ENCODE measurements at places on chromosomes 11 and 22. TPM values are rescaled to one million over a fixed set of nuclear protein-coding genes. Genes with fewer than 3 reads are reported as not detected.

DNA sequence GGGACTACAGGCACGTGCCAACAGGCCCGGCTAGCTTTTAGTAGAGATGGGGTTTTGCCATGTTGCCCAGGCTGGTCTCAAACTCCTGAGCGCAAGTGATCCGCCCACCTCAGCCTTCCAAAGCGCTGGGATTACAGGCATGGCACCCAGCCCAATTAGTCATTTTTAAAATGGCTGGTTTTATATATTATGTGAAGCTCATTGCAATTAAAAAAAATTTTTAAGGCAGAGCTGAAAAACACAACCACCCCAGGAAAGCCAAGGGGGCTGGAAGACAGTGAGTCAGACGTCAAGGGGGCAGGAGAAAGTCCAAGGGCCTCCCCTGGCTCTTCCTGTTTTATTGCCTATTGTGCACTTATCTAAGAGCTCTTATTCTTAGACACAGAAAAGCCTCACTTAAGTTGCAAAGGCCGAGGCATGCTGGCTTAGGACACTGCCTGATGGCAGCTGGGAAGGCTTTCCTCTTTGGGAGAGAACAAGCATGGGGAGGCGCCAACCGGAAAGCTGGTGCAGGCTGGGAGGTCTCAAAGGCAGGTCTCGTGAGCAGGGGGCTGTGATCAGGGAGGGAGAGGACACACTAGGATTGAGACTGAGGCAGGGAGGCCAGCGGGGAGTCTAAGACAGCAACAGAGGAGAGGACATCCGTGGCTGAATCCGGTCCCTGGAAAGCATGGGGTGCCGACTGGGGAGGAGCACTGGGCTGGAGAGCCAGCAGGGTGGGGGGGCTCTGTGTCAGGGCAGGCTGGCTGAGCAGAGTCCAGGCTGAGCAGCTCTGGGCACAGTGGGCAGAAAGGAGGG lies 11.1 kb upstream of the OSM start:
- DNase-seq: no peak

DNA sequence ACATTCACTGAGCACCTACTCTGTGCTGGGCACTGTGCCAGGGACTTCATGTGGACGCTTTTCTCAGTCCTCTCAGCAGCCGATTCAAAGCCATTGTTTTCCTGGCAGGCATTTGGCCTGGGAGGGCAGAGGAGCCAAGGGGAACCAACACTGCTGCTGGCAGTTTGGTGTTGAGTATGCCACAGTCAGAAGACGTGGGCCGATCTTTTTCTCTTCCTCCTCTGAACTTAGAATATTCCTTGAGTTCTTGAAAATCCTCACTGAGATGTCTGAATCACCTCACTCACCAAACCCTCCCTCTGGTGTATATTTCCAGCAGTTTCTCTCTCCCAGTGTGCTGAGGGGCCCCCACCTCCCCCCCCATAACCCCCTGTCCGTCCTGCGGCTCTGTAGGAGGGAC lies 114.5 kb upstream of the CRYBB3 start:
- no peak for DNase-seq

GRCh38 chr11:1983601-1983961 lies 14.1 kb downstream of the H19 start:
- no peak for DNase-seq

DNA sequence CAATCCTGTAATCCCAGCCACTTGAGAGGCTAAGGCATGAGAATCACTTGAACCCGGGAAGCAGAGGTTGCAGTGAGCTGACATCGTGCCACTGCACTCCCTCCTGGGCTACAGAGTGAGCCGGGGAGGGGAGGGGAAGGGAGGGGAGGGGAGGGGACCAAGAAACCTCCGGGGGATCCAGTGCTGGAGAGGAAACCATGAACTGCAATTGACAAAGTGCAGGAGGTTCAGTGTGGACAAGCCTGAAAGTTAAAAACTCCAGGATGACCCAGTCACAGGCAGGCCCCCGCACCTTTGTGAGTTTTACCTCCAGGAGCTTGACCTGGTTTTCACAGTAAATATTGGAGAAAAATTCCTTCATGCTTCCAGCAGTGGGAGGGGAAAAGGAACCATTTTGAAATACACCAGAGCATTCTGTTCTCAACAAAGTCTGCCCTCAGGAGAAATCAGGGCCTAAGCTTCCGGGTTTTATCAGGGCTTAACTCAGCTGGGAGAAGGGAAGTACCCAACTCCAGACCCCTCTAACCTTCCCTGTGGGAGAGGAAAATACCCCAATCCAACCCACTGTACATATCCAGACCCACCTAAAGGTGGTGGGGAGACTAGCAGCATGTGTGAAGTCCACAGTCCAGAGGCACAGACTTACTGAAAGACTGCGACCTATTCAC lies 15.5 kb upstream of the ZFTA start:
- no peak for DNase-seq

DNA sequence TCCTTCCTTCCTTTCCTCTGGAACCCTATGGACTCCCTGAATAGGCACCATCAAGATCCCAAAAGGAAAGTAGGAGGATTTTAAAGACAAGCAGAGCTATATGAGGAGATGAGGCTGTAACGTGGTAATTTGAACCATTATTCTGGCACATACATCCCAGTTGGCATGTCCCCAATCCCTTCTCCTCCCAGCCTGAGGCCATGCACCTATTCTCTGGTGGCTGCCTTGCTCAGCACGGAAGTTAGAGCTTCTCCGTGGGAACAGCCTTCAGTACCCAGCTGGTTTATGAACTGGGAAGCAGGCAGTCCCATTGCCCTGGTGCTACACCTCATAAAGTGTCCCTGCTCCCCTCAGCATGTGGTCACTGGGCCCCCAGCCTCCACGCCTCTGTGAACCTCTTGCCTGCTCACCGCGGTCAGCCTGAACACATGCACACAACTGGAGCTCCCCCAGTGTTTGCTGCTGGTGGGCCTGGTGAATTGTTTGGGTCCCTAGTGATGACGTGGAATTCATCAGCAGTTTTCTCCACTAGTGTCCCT lies 139.9 kb upstream of the PLET1 start:
- no peak for DNase-seq

GRCh38 chr11:132030896-132031295 lies 660.5 kb downstream of the NTM start:
- no peak for DNase-seq

DNA sequence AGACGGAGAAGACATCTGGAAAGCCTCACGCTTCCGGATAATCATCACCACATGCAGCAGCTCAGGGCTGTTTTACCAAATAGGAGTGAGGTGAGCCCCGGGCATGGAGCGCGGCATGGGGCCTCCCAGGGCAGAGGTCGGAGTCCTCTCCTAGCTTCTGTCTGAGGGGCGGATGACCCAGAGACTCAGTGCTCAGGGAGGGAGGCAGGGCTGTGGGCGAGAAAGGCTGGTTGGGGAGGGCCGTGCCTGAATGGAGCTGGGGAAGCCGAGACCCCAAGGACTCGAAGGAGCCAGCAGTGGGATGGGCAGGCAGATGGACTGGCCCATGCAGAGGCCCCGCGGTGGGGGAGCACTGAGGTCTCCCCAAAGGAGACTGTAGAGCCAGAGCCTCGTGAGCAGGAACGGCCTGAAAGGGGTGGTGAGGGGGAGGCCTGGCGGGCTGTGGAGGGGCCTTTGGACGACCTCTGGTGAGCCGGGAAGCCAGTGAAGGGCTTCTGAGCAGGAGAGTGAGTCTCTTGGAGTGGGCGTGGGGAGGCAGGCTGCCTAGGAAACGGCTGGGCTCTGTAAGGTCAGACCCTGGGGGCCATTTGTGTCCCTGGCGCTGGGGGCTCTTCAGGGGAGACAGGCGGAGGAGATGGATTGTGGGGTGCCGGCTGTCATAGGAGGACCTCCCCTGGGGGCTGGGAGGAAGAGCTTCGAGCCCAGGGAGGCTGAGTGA lies 24.7 kb upstream of the PANX2 start:
- DNase-seq: no peak

DNA sequence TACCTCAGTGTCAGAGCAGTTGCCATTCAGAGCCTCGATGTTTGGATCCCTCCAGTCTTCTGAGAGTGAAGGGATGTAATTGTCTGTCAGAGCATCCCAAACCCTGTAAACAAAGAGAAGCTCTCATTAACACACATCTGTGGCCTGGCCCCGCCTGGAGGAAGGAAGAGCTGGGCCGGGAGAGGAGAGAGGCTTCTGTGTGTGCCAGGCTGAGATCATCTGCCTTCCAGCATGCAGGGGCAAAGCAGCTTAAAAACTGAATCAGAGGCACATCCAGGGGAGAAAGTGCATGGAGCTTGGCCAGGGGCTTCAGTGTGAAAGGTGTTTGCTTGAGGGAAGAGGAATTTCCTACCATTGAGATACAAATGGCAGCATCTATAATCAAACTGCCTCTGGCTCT lies 14.5 kb downstream of the FEZ1 start:
- no peak for DNase-seq

- no peak for DNase-seq
Observed at GRCh38 chr11:11318961-11319360, 34.1 kb downstream of the CSNK2A3 start.

DNA sequence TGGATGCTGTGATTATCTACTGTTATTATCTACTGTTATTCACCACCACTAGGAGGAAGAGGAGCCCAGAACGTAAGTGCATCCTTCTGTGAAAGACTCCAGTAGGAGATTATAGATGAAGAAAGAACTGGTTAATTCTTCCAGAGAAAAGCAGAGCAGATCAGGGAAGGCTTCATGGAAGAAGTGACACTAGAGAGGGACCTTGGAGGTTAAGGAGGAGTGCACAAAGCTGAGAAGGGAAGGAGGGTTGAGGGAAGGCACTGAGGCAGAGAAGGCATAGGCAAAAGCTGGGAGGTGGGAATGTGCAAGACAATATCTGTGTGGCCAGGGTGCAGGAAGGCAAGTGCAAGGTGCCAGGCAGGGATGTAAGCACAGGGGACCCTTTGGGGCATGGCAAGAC lies 13.5 kb downstream of the CRYBB1 start:
- no peak for DNase-seq

- DNase-seq: no peak
Observed at GRCh38 chr11:92892802-92893684, 76.4 kb upstream of the MTNR1B start.

DNA sequence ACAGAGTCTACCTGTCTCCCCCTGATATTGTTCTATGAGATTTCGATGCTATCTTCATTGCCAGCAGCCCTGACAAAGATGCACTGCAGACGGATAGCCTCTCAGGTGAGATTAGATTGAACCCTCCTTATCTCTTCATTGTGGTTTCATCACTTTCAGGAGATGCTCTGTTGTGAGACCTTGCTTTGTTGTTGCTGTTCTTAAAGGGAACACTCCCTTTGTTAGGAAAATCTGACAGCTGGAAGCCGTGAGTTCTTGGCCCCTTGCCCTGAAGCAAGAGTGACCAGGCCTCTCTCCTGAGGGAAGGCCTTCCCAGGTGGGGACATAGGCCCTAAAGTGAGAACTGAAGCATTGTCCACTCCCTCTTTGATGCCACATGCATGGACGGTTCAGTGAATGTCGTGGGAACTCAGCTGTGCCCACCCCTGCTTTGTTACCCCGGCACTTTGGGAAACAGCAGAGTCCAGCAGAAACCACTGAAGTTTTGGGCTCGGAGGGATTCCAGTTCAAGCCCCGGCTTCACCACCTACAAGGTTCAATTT lies 976.1 kb downstream of the TBC1D22A start:
- no peak for DNase-seq

GRCh38 chr11:113405724-113406478 lies 18.3 kb downstream of the ANKK1 start:
- no peak for DNase-seq

DNA sequence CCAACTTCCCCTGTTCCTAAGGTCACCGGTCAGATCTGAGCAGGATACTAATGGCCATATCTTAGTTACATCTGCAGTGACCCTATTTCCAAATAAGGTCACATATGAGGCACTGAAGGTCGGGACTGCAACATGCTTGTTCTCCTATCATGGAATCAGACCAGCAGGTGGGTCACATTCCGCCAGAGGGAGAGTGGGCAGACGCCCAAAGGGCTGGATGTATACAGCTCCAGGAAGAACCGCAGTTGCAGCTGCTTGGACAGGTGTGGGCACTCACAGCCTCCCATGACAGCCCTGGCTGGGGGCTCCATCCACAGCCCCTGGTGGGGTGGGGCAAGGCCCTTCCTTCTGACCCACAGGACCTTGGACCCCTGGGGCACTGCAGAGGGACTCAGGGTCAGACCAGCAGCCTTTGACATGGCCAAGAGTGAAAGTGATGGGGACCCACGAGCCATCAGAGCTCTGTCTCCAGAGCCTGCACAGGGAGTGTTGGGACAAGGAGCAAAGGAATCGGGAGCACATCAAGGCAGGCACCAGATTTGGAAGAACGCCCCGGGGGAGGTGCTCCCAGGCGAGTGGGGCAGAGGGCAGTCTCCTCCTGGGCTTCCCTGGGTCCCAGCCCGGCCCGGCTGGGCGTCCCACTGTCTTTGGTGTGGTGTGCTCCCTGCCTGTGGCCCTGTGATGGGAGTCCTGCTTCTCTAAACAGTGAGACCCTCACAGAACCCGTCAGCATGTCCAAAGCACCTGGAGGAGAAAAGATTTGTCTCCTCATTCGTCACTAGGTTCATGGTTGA lies 13.3 kb upstream of the CD81 start:
- DNase-seq: no peak

DNA sequence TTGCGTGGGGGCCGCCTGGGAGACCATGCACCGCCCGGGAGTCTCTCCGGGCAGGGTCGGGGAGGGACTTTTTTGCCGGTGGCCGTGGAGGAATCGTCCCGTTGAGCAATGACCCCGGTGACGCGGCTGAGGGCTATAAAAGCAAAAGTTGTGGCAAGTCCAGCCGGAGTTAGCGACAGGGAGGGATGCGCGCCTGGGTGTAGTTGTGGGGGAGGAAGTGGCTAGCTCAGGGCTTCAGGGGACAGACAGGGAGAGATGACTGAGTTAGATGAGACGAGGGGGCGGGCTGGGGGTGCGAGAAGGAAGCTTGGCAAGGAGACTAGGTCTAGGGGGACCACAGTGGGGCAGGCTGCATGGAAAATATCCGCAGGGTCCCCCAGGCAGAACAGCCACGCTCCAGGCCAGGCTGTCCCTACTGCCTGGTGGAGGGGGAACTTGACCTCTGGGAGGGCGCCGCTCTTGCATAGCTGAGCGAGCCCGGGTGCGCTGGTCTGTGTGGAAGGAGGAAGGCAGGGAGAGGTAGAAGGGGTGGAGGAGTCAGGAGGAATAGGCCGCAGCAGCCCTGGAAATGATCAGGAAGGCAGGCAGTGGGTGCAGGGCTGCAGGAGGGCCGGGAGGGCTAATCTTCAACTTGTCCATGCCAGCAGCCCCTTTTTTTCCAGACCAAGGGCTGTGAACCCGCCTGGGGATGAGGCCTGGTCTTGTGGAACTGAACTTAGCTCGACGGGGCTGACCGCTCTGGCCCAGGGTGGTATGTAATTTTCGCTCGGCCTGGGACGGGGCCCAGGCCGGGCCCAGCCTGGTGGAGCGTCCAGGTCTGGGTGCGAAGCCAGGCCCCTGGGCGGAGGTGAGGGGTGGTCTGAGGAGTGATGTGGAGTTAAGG lies at the start of gene NEAT1:
Gene NEAT1 (plus strand): TSS at position 166 of the 883 bp plus-strand sequence.
- DNase-seq: no peak

- DNase-seq: no peak
Observed at GRCh38 chr11:9626496-9627394, 37.1 kb upstream of the SWAP70 start.

CLDN5 gene
- polyA plus RNA-seq: 0.05 TPM

GGTLC3 gene
- not detected for polyA plus RNA-seq

MUC15 gene
- not detected for polyA plus RNA-seq

ASRGL1 gene
- 0.48 TPM for polyA plus RNA-seq

Data from AG04450 (cell line).